Left ventricle myocardium superior (tissue), 1 donor: ENCODE measurements at places on chromosomes 1 and 21. TPM values are rescaled to one million over a fixed set of nuclear protein-coding genes. Genes with fewer than 3 reads are reported as not detected.

- DNase-seq = no peak
These were observed 64.0 kb upstream of the CHRM3 start for GRCh38 chr1:239322369-239322768.

- no peak for DNase-seq
These were observed 112.3 kb upstream of the NFIA start for GRCh38 chr1:60969971-60970509.

DNA sequence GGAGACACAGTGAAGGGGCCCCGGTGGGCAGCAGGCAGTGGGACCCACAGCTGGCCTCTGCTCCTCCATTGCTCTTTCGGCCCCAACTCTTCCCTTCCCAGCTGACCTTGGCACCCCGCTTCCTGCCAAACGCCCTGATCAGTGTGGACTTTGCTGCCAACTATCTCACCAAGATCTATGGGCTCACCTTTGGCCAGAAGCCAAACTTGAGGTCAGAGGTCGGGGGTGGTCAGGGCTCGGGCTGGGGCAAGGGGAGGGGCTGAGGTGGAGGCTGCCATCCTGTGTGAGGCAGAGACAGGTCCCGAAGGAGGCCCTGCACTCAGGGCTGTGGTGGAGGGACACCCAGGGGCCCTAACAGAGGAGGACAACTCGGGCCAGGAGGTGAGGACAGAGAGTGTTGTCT is 13.7 kb downstream of the PODN start:
- DNase-seq = peak; percentile 26

- DNase-seq = no peak
These were observed 4.4 kb upstream of the PYCR2 start for GRCh38 chr1:225928186-225929175.

- no peak for DNase-seq
These were observed 21.3 kb downstream of the NPR1 start for GRCh38 chr1:153699768-153700167.

GRCh38 chr1:222049176-222049575 is 307.3 kb upstream of the DUSP10 start:
- no peak for DNase-seq

DNA sequence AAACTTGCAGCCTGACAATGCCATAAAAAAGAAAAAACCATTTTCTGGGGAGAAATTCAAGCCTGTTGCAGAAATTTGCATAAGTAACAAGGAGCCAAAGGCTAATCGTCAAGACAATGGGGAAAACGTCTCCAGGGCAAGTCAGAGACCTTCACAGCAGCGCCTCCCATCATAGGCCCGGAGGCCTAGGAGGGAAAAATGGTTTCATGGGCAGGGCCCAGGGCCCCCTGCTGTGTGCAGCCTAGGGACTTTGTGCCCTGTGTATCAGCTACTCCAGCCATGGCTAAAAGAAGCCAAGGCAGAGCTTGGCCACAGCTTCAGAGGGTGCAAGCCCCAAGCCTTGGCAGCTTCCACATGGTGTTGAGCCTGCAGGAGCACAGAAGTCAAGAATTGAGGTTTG is 369.5 kb downstream of the NTNG1 start:
- no peak for DNase-seq

Gene CASQ1
- 20.0 TPM for total RNA-seq
